ENCODE measurements at places on chromosomes 5 and 9. TPM values are rescaled to one million over a fixed set of nuclear protein-coding genes. Genes with fewer than 3 reads are reported as not detected.

The LVRN gene
- total RNA-seq, result 0.42 TPM

GRCh38 chr9:94865582-94866452, 139.3 kb downstream of the AOPEP start:
- no peak for DNase-seq

The SYNPO gene
- 25.1 TPM for total RNA-seq

- DNase-seq, result no peak
These were observed 21.7 kb downstream of the ABO start for GRCh38 chr9:133253268-133253667.

The SOHLH1 gene
- total RNA-seq, result 44.9 TPM

DNA sequence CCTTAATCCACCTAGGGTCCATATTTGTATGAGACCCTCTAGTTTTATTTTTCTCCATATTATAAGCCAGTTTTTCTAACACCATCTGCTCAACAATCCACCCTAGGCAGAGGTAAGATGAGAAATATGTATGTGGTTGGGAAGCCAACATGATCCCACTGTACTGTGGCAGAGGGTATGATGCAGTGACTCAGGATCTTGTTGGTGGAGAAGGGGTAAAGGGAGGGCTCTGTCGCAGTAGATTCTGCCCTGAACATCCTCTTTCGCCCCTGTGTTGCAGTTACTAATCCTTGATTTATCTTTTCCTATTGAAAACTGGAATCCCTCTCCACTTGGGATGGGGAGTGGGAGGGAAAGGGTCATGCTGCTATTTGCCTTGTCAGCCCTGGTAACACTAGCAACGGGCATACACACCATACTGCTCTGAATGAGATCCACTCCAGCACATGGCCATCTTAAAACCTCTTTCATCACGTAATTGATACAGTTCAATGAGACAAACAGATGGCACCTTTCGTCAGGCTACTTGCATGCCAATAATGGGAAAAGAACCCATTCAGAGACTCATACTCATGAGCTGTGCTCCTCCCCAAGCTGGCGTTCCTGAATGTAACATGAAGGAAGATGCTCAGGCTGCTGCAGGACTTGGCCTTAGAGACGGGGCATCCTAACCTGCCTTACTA, 63.0 kb downstream of the ADAMTS12 start:
- no peak for DNase-seq

The SH3TC2 gene
- 5.8 TPM for total RNA-seq

- no peak for DNase-seq
These were observed 3.8 kb upstream of the GALT start for GRCh38 chr9:34642679-34643078.

- no peak for DNase-seq
These were observed 97.4 kb downstream of the DAP start for GRCh38 chr5:10663489-10664179.

The IL12B gene
- total RNA-seq, result not detected

The PGM5 gene
- total RNA-seq, result 4.2 TPM

DNA sequence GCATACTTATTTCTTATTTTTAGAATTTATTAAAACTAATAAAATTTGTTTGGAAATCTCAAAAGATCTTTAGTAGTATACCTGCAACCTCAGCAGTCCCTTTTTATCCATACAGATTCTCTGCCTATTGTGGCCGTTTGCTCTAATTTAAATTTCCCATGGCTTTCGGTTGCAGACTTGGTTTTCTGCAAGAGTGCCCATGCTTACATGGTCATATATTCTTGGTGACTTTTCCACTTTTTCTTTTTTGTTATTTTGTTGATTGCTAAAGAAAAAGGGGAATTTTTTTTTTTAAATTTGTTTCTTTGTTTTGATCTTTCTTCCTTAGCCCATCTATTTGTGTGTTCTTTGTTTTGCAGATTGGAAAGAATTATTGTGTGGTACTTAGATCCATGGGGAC, 20.6 kb downstream of the ZCCHC7 start:
- no peak for DNase-seq

The GDA gene
- total RNA-seq, result 3.1 TPM

The SMIM33 gene
- not detected for total RNA-seq

DNA sequence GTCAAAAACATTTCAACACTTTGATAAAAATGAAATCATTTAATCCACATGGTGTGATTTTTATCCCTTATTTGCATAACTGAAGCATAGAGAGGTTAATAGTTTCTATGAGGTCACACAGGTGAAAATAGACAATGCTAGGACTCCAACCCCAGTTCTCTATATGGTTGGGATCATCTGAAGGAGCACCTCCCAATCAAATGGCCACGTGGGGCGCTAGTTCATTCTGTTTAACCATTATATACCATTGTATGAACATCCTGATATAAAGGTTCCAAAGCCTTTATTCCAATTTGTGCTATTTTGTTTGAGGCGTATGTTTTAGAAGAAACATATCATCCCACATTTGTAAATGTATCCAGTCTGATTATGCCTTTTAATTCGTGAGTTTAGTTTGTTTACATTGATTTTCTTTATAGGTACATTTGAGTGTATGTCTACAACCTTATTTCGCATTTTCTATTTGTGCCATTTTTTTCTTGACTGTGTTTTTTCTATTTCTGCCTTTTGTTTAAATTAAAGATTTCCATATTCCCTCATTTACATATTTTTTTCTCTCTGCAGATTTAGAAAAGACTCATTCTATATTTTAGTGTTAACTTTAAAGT, 1092.0 kb downstream of the MAT2B start:
- peak; percentile 36 for DNase-seq

The ADCY2 gene
- total RNA-seq, result not detected

The FOXD4L5 gene
- total RNA-seq, result 0.25 TPM

DNA sequence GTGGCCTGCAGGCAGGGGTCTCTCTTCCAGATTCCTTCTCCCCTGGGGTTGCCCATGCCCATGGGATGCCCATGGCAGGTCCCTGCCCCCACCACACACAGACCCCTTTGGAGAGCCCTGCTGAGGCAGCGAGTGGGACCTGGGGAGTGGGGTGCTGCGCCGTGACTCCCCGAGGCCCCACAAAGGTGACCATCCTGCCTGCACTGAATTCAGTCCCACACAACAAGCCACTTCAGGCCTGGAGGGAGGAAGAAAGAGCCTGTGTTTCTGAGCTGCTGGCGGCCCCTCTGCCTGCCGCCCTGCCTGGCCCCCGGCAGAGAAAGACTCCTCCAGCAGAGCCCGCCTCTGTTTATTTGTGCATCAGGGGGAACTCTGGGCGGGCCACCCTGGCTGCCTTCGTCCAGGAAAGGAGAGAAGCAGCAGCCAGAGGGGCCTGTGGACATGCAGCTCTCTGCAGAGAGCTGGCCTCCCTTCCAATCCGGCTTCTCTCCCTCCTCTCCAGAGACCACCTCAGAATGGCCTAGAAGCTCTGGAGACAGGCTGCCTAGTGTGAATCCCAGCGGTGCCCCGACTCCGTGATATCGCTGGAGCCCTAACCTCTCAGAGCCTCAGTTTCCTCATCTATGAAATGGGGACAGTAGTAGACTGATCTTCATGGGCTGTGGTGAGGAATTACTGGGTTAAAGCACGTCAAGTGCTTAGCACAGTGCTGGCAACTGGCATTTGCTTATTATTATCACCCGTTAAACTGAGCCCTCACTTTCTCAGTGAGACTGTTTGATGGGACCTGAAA, 72.9 kb downstream of the COL27A1 start:
- no peak for DNase-seq

GRCh38 chr9:6355728-6356127, 27.6 kb downstream of the TPD52L3 start:
- no peak for DNase-seq

DNA sequence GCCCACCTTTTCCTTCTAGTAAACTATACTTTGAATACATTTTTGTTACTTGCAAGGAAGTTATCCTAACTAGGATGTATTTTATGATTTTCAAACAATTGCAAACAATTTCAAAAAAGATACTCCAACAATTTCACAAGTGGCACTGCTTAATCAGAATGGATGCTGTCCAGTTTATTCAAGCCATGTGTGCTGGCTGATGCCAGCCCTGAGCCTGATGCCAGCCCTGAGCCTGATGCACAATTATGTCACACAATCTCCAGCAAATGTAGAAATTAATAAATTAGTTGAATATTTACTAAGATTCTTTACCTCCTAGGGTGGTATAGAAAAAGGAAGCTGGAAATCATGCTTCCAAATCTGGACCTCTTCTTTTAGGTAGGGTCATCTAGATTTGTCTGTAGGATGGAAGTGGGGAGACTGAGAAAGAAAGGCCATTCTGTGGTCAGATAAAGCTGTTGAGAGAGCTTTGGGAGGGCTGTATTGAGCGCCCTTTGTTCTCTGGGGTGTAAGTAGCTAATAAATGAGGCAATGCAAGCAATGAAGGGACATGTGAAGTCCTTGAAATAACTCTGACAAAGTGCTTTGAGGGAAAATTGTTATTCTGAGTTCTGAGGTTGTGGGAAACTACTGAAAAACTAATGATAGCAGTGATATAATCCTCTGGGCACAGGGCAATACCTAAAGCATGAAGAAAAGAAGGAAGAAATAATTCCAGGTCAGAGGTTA, 5.8 kb upstream of the C6 start:
- DNase-seq, result no peak

DNA sequence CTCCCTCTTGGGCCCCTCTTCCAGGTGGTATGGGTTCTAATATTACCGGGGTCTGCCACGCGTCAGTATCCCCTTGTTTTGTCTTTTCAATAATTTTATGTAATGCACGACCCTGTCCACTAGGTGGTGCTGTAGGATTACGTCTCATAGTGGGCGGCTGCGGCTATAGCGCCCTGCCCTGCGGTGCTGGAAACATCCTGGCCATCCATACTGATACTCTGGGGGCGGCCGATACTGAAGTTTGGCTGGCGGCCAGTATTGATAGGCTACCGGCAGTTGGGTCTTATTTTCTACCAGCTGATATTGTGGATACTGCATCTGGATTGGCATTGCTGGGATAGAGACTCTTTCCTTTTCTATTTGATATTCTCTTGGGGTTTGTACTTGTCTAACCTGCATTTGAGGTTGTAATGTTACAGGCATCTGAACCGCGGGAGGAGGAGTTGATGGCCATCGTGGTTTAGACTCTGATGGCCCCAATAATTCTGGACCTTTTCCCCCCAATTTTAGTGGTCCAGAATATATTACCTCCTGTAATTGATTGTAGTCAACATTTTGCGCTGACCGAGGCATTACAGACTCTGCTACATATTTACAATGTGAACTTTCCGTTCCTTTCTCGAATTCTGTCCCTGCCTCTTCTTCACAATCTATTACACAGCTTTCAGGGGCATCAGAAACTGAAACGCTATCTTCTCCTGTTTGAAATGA, 3.3 kb upstream of the TMEM141 start:
- DNase-seq, result peak; percentile 84

The RUSC2 gene
- 13.0 TPM for total RNA-seq

GRCh38 chr5:1494780-1495524, 28.8 kb downstream of the LPCAT1 start:
- DNase-seq, result no peak

The FST gene
- 0.77 TPM for total RNA-seq

GRCh38 chr5:128224336-128224735, 140.8 kb downstream of the SLC12A2 start:
- no peak for DNase-seq

- no peak for DNase-seq
These were observed 441.5 kb upstream of the CDH9 start for GRCh38 chr5:27479859-27480258.

DNA sequence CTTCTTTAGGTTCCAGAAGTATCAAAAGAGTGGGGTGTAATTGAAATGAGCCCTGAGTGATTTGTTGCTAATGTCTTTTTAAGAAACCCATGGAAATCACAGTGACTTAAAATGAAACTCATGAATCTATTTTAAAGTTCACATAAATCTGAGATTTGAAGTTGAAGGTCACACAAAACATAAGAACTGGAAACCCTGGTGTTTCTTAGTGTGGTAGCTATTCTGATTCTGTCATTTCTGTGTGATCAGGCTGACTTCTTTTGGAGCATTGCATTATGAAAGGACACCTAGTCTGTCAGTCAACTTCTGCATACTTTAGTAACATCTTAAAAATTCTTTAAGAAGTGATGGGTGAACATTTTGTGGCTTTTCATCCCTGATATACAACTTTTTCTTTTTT, 448.8 kb downstream of the TLE4 start:
- DNase-seq, result no peak

The JAK2 gene
- total RNA-seq, result 0.86 TPM

The CCNJL gene
- 16.5 TPM for total RNA-seq

DNA sequence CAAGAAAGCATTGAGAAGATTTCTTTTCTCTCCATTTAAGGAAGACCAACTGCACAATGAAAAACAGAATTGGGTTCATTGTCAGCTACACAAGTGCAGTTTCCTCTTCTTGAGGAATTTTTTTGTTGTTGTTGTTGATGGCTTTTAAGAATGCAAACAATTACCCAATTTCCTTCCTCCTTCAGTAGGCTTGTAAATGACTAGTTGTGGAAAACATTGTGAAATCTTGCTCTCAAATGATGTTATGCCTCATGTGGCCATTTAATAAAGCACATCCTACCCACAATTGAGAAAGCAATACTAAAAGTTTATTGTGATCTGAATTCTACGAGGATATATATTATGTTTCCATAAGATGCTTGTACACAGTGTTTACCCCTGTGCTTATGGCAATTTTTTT, 171.6 kb downstream of the FAM174A start:
- no peak for DNase-seq

- no peak for DNase-seq
These were observed 241.1 kb downstream of the GADD45G start for GRCh38 chr9:89845862-89846261.

DNA sequence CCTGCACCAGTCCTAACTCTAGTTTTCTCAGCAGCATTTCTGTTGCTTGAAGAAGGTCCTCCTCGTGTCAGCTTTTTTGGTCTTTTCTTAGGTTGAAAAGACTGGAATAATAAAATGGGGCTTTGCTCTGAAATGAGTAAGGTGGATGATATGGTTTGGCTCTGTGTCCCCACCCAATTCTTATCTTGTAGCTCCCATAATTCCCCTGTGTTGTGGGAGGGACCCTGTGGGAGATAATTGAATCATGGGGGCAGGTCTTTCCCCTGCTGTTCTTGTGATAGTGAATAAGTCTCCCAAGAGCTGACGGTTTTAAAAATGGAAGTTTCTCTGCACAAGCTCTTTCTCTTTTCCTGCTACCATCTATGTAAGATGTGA, 53.6 kb downstream of the LIX1 start:
- no peak for DNase-seq

- DNase-seq, result no peak
These were observed 679 bp downstream of the B4GALT1 start for GRCh38 chr9:33166231-33167083.

GRCh38 chr5:111580956-111581355, 68.6 kb upstream of the STARD4 start:
- no peak for DNase-seq

DNA sequence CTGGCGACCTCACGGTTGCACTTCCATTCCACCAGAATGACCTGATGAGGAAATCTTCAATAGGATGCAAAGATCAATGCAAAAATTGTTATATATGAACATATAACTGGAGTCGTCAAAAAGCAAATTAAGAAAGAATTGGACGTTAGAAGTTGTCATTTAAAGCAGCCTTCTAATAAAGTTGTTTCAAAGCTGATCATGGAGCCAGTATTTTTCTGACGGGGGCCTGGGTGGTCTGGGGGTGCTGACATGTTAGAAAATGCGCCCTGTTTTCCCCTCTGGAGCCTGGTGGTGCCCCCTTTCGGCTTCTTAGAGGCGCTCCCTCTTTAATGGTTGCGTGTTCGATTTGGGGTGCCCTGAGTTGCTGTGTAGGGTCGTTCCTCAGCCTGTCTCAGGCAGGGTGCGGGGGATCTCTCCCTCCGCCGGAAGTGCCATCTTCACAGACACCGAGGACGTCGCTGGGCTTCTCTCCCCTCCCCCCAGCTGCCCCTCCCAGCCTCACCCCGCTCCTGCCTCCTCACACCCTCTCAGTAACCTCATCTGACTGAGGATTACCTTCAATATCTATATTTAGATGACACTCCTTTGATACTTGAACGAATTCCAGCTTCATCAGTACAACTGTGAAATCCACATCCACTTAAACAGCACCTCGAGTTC, 18.3 kb downstream of the PTGES2 start:
- no peak for DNase-seq
